ENCODE measurements at places on chromosomes 3 and 15.

- no peak for DNase-seq
These were observed 35.5 kb upstream of the EPHB3 start for GRCh38 chr3:184526088-184526433.

DNA sequence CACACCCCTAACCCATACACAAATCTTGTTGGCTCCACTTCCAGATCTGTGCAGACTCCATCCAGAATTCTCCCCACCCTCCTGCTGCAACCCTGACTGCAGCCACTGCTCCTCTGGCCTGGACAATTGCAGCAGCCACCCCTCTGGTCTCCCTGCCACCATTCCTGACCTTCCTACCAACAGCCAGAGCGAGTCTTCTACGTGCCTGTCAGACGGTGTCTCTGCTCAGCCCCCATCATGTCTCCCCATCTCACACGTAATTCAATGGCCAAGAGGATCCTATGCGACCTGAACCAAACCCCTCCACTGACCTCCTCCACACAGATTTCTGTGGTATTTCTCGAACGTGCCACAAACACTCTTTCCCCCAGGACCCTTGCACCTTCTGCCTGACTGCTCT is 103.3 kb downstream of the TPRA1 start:
- no peak for DNase-seq

- no peak for DNase-seq
These were observed 62.1 kb downstream of the SLCO3A1 start for GRCh38 chr15:91915576-91915975.

DNA sequence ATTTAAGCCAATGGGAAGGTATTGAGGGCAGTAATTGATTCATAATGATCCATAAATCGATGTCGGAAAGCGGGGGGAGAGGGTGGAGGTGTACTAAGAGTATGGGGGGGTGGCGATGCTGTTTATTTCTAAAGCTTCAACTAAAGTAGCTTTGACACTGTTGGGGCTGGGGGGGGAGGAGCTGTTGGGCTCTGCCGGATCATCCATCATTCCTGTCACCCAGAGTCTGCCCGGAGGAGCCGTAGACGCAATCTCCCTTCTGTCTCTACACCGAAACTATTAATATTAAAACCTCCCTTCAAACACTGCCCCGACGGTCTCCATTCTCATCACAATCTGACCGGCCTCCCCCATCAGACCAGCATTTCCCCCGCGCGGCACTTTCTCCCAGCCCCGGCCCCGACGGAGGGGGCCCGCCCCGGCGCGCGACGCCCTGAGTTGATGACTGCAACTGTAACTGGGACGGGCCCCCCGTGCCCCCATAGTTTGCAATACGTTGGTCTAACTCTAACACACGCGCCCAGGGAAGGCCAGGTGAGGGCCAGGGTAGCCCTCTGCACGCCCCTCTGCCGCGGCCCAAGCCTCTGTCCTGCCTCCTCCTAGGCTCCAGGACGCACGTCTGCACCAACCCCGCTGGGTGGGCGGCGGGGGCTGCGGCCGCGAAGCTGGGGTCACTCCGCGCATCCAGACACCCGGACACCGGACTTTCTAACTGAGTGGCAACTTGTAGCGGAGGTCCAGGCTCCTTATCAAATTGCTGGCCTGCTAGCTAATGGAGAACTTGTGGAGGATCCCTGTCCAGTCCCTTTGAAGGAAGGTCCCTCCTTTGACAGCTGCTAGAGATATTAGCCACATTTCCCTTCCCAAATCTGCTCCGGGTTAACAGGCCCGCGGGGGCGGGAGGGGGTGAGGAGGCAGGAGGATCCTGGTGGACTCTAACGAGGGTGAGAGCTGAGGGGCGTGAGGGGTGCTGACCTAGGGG is 212.0 kb downstream of the MEIS2 start:
- no peak for DNase-seq

DNA sequence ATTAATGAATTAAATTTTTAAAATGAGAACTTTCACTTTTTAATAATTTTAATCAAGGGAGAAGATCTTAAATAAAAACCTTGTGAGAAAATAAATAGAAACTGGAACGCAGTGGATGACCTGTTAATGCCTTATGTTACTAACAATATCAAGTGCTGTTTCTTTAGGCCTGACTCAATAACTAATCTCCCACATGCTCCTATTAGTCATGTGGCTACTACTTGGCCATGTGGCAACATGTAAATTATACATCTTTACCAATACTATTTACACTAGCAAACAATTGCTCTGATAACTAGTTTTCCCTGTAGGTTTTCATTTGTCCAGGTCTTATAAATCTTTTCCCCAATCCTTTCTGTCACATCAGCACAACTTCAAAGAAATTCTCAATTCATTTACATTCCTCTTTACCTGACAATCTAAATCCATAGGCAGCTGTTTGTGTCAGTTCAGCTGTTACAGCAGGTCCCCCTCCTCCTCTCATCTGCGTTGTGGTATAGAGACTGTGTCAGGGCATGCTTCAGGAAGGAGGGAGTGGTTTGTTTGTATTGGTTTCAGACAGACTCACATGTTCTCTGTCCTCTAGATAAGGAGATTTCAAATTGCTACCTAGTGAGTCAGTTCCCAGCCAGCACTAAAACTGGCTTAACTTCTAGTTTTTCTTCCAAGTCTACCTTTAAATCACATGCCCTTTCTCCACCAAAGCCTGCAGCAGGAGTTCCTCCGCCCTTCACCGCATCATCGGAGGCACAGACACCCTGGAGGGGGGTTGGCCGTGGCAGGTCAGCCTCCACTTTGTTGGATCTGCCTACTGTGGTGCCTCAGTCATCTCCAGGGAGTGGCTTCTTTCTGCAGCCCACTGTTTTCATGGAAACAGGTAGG is 11.3 kb upstream of the C3orf52 start:
- DNase-seq, result no peak
